ENCODE measurements at places on chromosomes 5 and 9. TPM values are rescaled to one million over a fixed set of nuclear protein-coding genes. Genes with fewer than 3 reads are reported as not detected.

Gene ECSCR
- total RNA-seq, result 3.4 TPM

DNA sequence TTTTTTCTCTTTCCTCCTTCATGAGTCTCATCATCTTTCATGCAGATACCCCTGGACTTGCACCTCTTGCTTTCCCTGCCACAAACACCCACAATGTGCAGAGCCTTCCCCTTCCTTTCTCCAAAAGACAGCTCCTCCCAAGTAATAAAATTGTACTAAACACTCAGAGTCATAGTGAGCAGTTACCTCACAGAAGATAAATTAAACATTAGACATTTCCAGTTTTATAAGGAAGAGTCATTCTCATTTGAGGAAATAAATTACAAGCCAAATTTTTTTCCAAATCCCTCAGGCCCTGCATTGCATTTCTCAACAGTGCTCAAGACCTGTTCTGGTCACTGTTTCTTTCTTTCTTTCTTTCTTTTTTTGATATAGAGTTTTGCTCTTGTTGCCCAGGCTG, 131.5 kb downstream of the ATPSCKMT start:
- DNase-seq, result no peak

- DNase-seq, result no peak
These were observed 24.3 kb downstream of the LHX3 start for GRCh38 chr9:136180586-136180985.

DNA sequence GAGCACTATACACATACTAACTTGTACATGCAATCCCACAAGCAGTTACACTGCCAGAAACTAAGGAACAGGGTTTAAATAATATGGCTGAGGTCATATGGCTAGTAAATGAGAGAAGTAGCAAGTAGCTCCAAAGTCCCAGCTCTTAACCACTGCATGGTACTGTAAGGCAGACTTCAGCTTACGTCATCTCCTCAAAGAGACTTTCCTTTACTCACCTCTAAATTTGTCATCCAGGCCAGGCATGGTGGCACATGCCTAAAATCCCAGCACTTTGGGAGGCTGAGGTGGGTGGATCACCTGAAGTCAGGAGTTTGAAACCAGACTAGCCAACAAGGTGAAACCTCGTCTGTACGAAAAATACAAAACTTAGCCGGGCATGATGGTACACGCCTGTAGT, 20.4 kb upstream of the SELENOP start:
- DNase-seq, result no peak

Gene IDNK
- 5.6 TPM for total RNA-seq

Gene CCDC192
- total RNA-seq, result not detected

All from liver (tissue), 10 donors.